ENCODE measurements at places on chromosomes 11 and 22. TPM values are rescaled to one million over a fixed set of nuclear protein-coding genes. Genes with fewer than 3 reads are reported as not detected.

DNA sequence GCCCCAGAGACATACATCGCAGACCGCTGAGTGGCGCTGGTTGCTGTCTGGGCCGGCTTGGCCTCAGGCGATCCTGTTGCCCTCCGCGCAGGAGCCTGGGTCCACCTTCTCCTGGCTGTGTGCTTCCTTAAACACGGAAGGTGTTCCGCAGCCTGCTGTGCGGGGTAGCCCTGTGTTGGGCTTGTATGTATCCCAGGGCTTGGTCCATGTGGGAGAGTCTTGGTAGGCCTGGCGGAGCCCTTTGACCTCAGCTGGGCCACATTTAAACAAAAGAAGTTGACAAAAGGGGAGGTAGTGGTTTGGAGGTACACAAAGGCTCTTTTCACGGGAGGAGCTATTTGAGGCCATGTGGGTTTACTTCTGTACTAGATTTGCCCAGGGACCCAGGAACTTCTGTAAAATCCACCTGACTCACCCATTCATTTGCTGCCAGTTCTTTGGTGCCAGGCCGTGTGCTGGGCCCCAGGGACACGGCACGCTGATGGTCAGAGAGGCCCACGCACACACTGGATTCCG lies 11.0 kb upstream of the GRAMD4 start:
- ATAC-seq, result no peak

Gene C22orf42
- total RNA-seq, result not detected

Gene PIK3IP1
- total RNA-seq, result 53.7 TPM

GRCh38 chr22:37578002-37578401 lies 1.9 kb downstream of the LGALS2 start:
- ATAC-seq, result no peak

DNA sequence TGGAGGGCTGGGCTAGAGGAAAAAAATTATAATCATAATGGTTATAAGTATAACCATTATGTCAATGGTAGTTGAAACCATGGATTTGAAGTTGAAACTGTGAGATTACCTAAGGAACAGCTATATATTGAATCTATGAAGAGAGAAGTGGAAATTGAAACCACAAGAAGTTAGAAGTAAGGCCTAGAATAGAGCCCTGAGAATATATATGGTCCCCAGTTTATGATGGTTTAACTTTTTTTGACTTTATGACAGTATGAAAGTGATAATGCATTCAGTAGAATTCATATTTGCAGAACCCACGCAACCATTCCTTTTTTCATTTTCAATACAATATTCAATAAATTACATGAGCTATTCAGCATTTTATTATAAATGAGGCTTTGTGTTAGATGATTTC lies 15.0 kb downstream of the AASDHPPT start:
- ATAC-seq, result no peak

- ATAC-seq, result no peak
Observed at GRCh38 chr22:49086606-49087157, 741.0 kb downstream of the BRD1 start.

Gene DBX1
- total RNA-seq, result not detected

DNA sequence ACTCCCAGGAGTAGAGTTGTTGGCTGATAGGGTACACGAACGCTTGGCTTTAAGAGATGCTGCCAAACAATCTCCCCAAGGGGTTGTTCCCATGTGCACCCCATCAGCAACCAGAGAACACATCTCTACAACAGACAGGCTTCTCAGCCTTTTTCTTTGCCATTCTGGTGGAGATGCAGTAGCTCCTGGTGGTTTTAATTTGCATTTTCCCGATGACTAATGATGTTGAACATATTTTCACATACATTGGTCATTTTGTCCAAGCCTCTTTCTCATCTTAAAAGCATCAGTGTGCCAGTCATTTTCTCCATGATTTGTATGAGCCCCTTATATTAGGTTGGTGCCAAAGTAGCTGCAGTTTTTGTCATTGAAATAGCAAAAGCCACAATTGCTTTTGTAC lies 21.8 kb downstream of the DHCR7 start:
- no peak for ATAC-seq

Gene TRIM6
- 5.6 TPM for total RNA-seq

Gene APOL1
- total RNA-seq, result 53.7 TPM

Gene DENND6B
- total RNA-seq, result 2.0 TPM

Gene CCDC179
- total RNA-seq, result not detected

DNA sequence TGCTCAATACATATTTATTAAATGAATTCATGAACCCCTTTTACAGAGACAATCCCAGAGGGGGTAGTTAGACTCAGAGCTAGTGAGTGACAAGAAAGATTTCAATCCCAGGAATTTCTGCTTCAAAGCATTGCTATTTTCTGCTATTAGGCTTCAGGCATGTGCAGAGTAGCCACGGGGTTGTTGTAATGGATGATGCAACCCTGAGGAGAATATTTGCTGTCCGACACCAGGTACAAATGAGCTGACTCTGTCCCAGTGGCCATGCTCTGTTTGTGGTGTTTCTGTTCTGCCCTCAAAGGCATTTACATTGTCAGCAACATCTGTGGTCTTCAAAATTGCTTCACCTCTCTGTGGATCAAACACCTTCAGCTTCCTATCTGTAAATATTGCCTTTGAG lies 102.6 kb downstream of the CSNK2A3 start:
- ATAC-seq, result no peak

- ATAC-seq, result no peak
Observed at GRCh38 chr11:6260207-6260726, 629 bp downstream of the CCKBR start.

Gene MARK2
- total RNA-seq, result 17.4 TPM
